ENCODE measurements at places on chromosomes 16 and 17. TPM values are rescaled to one million over a fixed set of nuclear protein-coding genes. Genes with fewer than 3 reads are reported as not detected.

DNA sequence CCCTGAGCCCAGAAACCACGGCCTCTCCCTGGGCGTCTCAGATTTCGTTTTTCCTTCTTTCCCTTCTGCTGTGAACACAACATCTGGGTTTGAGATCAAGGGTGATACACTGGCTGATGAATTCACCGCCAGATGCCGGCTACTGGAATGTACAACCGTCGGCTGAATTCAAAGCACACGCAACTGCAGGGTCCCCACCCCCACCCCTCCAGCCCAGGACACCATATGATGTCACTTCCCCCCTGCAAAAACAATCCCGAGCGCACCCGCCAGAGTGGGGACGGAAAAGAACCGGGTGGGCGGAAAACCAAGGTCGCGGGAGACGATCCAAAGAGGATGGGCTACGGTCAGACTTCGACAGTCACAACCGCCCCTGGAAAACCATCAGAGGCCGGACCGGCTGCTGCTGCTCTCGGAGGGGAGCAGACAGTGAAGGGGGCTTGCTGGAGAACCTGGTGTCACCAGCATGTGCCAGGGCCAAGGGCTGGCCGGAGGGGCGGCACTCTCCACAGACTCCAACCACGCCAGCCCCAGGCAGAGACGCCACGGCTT, 23.3 kb downstream of the CEP295NL start:
- peak; percentile 44 for DNase-seq

- DNase-seq = no peak
Observed at GRCh38 chr17:830950-831349, 48.8 kb downstream of the MRM3 start.

DNA sequence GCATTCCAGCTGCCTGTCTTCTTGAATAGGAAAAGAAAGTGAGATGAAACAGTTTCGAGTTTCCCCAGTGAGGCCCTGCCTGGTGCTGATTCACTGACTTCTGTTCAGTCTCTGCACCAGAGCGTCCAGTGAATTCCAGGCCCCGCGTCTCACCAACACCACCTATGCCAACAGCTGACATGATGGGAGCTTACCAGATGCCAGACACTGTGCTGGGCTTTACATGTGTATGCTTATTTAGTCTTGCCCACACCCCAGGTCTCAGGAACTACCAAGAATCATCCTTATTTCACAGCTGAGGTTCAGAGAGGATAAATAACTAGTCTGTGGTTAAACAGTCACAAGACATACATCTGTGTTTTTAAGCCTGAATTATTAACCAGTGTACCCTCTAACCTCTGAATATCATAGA, 29.1 kb upstream of the IRX6 start:
- no peak for DNase-seq

DNA sequence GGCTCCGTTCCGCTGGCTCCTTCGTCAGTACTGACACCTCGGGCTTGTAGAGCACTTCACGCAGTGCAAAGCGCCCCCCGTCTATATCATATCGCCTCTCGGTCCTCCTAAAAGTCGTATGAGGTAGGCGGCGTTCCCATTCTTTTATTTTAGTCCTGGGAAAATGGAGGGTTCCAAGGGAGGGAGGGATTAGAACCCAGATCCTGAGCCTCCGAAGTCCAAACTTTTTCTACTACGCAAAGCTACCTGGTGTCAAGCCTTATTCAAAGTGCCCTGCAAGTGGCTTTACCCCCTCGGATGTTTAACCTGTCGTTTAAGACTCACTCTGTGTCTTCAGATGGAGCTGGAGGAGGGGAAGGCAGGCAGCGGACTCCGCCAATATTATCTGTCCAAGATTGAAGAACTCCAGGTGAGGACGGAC, 348 bp upstream of the FTSJ3 start:
- DNase-seq = no peak

Gene TUBB3
- 13.5 TPM for total RNA-seq

Data from K562 (cell line).